ENCODE measurements at places on chromosomes 7 and 10.

- DNase-seq = no peak
Measured at GRCh38 chr7:22329816-22330524, 27.0 kb downstream of the RAPGEF5 start.

DNA sequence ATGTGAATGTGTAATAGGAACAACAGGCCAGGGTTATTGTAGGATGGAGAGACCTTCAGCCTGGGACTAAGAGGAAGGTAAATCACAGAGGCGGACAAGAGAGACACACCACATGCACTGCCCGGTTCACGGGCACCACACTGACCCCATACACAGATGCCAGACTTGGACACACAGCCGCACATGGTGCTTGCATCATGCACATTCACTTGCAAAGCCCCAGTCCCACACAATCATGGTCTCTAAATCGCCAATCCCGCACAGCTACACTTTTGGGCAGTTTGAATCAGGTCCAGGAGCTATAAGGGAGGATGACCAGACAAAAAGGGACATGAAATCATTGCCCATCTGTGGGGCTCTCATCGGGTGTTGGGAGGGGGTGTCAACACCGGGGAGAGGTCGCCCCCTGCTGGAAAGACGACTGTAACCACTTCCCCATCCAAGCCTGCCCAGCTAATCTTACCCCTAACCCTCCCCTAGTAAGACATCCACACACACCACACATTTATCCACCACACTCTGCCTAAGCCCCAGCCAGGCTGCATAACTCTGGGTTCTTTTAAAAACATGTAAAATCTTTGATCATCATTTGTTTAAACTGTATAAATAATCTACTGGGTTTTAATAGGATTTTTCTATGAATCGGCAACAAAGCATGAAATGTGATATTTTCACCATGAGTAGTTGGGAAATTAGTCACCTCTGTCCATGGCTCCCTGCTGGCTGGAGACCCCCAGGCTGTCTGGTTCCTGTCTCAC lies 40.5 kb upstream of the SLF2 start:
- DNase-seq = peak; percentile 68

GRCh38 chr7:22377703-22378102 lies 20.7 kb upstream of the RAPGEF5 start:
- DNase-seq = no peak

DNA sequence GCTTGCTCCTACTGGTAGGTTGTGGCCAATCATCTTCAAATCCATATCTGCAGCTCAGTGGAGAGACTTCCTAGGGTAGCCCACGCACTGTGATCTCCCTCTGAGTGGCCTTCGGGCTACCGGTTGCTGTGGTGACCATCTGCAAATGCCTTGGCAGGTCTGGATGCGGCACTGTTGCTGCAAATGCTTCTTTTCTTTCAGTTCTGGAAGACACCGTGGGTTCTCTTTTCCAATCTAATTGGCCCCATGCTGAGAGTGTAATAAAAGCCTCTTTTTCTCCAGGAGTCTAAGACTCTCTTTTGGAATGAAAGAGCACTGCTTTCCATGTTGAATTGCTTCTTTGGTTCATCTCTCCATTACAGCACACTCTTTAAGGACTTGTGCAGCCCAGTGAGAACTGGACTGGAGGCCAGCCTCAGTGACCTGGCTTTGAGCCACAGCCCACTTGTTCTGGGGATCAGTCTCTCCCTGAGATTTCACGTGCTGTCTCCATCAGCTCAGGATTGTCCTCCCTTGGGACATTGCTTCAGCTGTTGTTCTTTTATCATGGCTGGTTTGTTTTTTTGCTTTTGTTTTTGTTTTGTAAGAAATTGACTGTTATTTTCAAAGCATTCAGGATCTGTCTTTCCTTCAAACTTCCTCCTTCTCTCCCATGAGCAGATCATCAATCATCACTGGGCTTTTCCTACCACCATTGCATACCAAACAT lies 286.6 kb downstream of the BMPER start:
- no peak for DNase-seq

DNA sequence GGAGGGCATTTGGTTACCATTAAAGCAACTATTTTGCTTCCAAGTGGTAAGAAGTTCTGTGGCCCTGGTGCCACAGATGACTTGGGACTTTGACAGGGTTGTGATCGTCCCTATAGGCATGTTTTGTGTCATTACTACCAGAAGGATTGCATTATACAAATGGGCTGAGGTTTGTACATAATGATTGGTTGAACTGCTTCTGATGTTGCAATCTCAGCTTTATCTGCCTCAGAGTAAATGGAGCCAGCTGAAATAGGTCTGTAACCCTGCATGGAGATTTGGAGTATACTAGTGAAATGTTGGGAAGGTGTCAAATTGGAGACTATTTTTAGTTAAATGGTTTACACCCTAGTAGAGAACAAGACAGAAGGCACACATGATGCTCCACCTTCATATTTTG lies 46.1 kb upstream of the SEPTIN7 start:
- no peak for DNase-seq

DNA sequence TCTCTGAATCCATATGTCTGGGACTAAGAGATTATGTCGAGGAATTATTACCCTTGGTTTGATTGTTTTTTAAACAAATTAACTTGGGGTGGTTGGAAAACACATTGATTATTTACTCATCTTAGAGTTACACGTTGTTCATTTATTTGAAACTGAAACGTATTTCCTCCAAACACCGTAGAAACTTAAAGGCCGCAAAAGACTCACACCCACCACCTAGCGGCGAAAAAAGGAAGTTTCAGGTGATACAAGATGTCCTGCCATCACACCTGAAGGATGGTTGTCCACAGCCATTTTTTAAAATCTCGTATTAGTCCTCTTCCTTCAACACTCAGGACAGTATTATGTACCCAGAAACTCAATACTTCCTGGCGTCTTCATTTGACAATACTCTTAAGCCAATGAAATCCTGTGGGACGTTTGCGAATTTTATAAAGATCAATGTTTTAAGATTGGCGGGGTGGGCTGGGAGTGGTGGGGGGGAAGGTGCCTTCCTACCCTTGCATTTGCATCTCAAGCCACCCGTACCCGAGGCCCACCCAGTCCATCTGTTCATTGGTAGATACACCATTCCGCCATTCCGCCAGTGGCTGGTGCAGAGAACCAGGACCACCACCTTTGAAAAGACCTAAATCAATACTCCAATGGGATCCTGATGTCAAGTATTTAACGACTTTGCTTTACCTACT lies 1.4 kb upstream of the LCOR start:
- peak; percentile 69 for DNase-seq

DNA sequence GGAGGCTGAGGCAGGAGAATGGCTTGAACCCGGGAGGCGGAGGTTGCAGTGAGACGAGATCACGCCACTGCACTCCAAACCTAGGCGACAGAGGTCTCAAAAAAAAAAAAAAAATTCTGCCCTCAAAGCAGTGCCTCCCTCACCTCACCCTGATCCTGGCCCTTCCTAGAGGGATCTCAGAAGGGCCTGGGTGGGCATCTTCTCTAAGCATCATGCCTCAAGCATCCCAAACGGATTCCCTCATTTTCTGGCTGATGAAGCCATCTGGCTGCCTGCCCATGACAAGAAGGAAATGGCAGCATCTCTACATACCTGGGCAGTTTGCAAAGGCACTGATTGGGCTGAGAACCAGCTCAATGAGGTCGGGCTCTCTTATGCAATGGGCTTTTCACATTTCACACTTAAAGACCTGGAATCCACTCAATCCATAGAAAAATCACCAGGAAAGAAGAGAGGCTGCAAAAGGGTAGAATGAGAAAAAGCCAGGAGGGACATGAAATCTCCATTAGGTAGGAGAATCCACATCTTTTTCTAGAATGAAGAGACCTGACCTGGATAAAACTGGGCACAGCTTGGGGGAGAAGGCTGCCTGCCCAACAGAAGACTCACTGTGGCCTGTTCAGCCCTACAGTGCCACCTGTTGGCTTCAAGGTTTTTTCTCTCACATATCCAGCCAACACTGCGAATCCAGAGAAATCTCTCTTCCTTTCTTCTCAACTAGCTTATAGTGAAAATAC lies 48.1 kb downstream of the PDLIM1 start:
- DNase-seq = no peak

DNA sequence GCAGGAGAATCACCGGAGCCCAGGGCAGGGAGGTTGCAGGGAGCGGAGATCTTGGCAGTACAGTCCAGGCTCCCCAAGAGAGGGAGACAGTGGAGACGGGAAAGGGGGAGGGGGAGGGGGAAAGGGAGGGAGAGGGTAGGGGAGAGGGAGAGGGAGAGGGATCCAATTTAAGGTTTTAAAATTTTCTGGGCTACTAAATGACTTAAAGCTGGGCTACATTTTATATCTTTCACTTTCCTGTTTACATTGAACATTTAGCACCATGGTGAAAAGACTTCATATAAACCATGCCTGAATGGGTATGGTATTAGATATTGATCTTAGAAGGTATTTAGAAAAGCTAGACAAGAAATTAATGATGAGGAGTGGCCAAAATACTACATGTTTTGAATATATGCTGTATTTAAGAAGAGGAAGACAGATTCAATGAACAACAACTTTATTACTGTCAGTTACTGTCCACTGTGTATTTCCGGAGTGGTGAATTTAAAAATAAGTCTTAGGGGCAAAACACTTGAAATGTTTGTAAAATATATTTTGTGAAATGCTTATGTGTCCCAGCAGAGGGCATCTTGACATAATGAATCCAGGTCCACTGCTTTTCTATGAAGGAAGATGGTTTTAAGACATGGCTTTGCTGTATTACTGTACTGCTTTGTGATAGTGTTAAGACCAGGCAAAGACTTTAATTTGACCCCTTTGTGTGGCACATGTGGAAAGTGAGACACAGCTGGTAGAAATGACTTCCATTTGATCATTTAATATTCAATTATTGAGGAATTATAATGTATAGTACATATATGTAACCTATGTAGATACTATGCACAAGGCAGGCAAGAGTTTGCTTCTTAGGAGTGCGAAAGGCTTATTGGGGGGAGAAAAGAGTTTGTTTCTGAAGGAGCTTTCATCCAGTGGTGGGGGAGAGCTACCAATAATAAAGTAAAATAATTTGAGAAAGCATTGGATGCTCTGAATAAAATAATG lies 52.8 kb downstream of the NRF1 start:
- no peak for DNase-seq

DNA sequence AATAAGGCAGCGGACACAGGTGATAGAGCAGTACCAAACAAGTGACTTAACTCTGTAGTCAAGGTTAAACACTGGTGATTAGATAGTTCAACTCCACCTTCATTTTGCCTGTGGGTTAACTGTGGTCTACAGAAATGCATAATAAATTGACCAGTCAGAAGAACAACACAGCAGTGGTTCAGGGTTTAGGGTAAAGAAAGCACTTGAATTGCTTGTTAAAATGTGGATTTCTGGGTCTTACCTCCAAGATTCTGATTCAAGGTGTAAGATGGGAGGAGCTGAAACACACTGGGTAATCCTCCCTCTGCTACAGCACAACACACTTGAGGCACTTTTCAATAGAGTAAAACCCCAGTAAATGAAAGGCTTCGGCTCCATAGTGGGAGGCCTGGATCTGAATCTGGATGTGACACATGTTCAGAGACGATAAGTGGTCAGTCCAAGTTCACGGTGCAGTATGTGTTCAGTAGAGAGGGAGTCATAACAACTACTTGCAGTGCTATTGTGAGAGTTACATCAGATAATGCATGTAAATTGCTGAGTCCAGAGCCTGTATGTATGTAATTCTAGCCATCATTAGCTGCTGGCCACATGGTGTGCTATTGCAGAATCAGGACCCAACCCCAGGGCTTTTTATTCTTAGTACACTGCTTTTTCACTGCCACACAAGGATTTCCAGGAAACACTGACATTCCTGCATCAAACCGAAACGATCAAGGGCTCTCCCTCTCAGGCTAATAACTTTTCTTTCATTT lies 141.7 kb downstream of the SORCS1 start:
- DNase-seq = no peak

- no peak for DNase-seq
Measured at GRCh38 chr7:30148951-30149459, 14.2 kb downstream of the MTURN start.

DNA sequence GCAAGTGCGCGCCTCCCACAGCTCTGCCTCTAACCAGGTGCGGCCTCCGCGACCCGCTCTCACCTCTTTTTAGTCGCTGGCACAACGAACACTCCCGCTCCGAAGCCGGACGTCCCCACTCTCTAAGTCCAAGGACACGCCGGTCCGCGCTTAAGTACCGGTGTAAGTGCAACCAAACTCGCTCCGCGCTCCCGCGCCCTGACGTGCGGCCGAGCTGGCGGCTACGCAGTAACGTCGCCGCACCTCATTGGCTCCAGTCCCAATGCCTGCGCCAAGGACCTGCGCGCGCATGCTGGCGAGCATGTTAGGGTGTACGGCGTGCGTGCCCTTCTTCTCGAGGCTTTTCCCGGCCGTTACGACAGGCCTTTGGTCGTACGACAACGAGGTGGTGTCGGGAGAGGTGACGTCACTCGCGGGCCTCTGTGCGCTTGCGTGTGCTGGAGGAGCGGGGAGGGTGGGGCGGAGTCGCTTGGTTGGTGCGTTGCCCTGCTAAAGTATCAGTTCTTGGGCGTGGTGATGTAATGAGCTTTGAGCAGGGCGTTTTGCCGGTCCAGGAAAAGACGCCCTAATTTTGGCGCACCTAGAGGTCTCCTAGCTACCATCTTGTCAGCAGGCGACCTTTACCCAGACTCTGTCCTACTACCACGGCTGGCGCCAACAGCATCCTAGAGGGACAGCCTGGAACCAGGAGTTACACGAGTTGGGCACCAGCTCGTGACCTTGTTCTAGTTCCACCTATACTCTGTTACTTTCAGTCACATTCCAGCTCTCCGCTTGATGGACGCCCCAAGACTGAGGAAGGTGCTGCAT lies at the start of gene CYCS:
Gene CYCS (minus strand): TSS at position 124 of the 810 bp plus-strand sequence. CDS start 1,141 bp downstream, outside the sequence.
- peak; percentile 99 for DNase-seq

GRCh38 chr7:36820527-36821170 lies 96.4 kb upstream of the AOAH start:
- no peak for DNase-seq

- no peak for DNase-seq
Measured at GRCh38 chr7:142018154-142018553, 22.5 kb downstream of the MGAM start.

GRCh38 chr10:103995134-103995533 lies 28.2 kb downstream of the SLK start:
- no peak for DNase-seq

GRCh38 chr7:152893801-152894294 lies 134.3 kb downstream of the ACTR3B start:
- DNase-seq = no peak

GRCh38 chr10:38038107-38038931 lies 27.8 kb downstream of the ZNF33A start:
- DNase-seq = no peak

- DNase-seq = no peak
Measured at GRCh38 chr7:135790371-135790977, 41.9 kb upstream of the FAM180A start.

- DNase-seq = no peak
Measured at GRCh38 chr10:94735197-94735596, 27.3 kb upstream of the CYP2C19 start.

GRCh38 chr7:27101171-27101956 lies 1.1 kb downstream of the HOXA2 start:
- DNase-seq = no peak

Measured in stimulated activated CD4-positive, alpha-beta T cell treated with anti-CD3 and anti-CD28 coated beads, Interleukin-4, amount 100 ng/mL, for 48 hours (primary cell).